ENCODE measurements at places on chromosomes 16 and 17.

DNA sequence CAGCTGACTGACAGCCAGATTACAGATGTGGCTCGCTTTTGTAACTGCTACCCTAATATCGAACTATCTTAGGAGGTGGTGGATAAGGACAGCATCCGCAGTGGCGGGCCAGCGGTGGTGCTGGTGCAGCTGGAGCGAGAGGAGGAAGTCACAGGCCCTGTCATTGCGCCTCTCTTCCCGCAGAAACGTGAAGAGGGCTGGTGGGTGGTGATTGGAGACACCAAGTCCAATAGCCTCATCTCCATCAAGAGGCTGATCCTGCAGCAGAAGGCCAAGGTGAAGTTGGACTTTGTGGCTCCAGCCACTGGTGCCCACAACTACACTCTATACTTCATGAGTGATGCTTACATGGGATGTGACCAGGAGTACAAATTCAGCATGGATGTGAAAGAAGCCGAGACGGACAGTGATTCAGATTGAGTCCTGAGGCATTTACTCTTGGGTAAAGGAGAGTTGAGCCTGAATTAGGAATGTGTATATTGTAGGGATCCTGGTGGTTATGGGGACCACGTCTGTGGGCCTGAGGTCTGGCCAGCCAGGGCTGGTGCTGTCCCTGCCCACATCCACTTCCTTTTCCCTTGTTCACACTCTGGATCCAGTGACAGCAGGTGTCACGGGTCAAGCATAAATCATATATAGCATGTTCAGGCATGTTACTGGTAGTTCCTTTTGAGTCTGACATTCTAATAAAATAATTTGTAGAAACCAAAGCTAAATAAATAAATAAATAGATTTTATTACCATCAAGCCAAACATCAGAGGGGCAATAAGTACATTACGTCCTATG, 89.0 kb upstream of the SMURF2 start:
- no peak for DNase-seq

DNA sequence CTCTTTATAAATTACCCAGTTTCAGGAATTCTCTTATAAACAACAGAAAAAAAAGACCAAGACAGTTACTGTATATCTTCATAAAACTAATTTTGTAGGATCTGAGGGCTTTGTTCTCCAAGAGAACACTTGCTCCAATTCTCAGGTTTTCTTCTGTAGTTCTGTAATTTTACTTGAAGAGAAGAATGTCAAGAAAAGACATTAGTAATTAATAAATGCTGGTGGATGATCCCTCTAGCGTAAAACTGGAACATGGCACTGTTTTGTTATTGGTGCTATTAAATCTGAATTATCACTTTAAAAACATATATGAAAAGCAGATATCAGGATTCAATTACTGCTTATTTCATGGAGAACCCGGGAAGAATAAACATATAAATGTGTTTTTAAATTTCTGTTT, 36.5 kb upstream of the CPHXL start:
- DNase-seq: no peak

GRCh38 chr16:69741519-69741918, 13.2 kb downstream of the NOB1 start:
- no peak for DNase-seq

DNA sequence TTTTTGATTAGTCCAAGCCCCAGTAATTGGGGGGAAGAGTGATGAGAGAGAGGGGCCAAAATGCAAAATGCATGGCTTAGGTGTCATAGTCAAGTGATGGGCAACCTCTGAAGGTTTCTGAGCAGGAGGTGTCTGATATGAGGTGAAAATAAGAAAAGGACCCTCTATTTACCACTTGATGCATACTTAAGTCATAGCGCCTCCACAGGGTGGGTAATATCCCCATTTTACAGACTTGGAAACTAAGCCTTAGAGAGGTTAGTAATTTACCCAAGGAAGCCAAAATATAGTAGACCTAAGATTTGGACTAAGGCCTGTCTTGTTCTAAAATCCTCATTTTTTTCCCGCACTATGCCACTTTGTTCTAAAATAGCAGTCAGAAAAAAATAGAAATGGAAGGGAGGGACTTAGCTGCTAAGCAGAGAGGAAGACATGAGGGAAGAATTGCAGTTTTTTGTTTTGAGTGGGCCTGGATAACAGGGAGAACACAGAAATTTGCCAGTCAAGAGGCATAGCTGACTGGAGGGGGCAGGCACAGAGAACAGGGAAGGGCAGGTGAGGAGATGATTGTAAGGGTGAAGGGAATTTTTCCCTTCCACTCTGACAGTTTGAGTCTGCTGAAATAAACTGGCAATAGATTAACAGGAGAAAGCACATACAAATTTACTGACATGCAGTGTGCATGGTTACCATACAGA, 2.3 kb upstream of the GRB2 start:
- DNase-seq: no peak

DNA sequence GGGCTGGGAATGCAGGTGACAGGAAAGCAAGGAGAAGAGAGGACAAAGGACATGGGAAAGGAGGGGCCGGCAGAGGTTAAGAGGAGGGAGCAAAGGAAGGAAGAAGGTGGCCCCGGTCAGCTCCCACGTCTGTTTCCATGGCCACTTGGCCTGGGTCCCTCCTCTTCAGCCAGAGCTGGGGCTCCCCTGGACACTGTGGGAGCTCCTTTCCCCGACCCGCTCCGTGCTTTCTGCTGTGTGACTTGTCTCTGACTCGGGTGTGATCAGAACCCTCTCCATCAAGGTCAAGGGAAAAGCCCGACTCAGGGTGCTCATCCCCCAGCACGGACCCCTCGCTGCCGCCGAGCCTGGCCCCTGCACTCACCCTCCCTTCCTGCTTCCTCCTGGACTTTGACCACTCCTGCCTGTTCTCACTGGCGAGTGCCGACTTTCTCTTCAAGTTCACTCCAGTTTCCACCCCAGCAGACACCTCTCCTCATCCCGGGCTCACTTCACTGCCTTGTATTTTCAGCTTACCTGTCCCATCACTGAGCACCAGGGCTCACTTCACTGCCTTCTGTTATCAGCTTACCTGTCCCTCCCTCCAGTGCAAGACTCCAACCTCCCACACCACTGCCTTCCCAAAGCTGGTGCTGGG, 61.2 kb downstream of the MEAK7 start:
- no peak for DNase-seq

Measured in stimulated activated CD4-positive, alpha-beta T cell treated with anti-CD3 and anti-CD28 coated beads, Interleukin-4, amount 100 ng/mL, for 4 hours (primary cell).